ENCODE measurements at places on chromosomes 16 and 17. TPM values are rescaled to one million over a fixed set of nuclear protein-coding genes. Genes with fewer than 3 reads are reported as not detected.
A peak's percentile ranks its signal among the peaks of the same experiment; 100 is the strongest.

DNA sequence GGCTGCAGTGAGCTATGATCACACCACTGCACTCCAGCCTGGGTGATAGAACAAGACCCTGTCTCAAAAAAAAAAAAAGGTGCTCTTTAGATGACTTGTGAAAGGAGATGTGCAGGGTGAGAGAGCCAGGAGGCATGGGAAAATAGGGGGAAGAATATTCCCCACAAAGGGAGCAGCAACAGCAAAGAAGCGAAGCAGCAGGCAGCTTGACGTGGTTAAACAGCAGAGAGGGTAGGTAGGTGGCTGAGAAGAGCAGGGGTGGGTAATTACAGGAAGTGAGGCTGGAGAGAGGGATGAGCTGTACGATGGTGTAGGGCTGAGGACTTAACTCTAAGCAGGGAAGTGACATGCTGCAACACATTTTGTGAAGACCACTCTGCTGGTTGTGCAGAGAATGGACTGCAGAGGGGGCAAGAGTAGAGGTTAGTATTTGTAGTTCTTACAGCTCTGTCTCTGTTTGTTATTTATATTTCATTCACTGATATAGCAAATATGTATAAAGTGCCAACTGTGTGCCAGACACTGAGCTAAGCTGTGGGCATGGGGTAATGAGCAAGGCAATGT is 1.6 kb downstream of the HEATR3 start:
- DNase-seq = peak; percentile 80
- 0 out of 2 replicates have a peak, but pooled peaks cover 5% of the 10 kb centered on the region for H3K36me3 ChIP-seq
- H3K27me3 ChIP-seq = no peaks in the 10 kb centered on the region
- peak overlapping the region; percentile 90 for H3K4me3 ChIP-seq
- peaks cover 23% of the 10 kb centered on the region for H3K4me1 ChIP-seq
- no peak overlapping the region for H3K27ac ChIP-seq

DNA sequence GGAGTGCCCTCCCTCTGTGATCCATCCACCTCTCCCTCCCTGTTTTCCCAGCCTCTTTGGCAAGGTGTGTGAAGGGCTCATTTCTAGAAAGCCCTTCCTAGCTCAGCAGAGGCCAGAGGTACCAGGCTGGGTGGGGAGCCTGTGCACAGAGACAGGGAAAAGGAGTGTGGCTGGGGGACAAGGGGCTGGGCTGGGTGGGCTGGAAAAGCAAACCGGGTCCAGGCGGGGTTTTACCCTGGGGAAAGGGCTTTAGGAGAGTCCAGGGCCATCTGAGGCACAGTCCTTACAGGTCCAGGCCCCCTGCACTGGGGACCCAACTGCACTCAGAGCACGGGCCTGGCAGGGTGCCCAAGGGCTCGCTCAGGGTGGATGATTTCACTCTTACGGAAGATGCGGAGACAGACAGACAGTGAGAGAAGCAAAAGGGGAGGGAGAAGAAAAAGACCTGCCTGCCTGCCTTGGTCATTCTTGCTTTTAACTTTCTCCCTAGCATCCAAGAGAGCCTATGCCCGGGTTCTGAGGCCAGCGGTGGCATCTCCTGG is 7.0 kb downstream of the CRHR1 start:
- no peaks in the 10 kb centered on the region for H3K36me3 ChIP-seq
- no peak overlapping the region for H3K27ac ChIP-seq
- no peak overlapping the region for H3K4me3 ChIP-seq
- H3K4me1 ChIP-seq = no peaks in the 10 kb centered on the region
- H3K27me3 ChIP-seq = peaks cover 40% of the 10 kb centered on the region

- H3K27me3 ChIP-seq = no peaks in the 10 kb centered on the region
- H3K4me3 ChIP-seq = peak overlapping the region; percentile 97
- peaks cover 12% of the 10 kb centered on the region for H3K36me3 ChIP-seq
Observed at GRCh38 chr17:75262112-75262606, 480 bp downstream of the MRPS7 start.

DNA sequence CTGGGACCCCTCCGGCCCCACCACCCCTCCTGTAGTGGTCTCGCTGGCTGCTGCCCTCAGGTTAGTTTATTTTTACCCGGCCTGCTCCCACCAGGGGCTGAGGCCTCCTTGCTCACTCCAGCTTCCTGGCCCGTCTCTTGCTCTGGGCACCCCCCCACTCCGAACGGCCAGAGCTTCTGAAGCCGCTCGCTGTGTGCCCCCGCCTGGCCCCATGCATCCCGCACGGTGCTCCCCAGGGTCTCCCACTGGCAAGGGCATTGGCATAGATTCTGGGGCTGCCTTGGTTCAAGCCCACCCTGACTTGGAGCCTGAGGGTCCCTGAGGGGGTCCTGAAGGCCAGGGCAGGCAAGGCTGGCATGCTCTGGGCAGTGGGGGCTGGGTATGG is 186.4 kb downstream of the SEC14L1 start:
- no peak overlapping the region for H3K4me3 ChIP-seq
- peaks cover 35% of the 10 kb centered on the region for H3K4me1 ChIP-seq
- no peak overlapping the region for H3K27ac ChIP-seq
- no peaks in the 10 kb centered on the region for H3K27me3 ChIP-seq
- H3K36me3 ChIP-seq = no peaks in the 10 kb centered on the region

DNA sequence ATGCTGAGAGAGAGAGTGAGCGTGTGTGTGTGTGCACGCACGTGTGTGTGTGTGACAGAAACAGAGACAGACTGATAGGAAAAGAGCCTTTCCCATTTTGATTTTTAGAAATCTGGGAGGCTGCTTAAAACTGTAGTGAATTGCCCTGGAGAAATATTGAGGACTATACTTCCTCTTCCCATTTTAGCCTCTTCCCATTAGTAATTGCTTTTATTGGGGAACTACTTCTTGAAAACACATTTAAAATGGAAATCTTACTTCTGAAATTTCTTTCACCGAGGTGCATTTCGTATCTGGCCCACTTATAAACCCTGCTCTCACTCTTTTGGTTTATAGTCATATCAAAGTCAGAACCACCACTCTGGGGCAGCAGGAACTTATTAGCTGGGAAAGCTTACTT is 47.1 kb downstream of the NUP93 start:
- H3K36me3 ChIP-seq = no peaks in the 10 kb centered on the region
- peak overlapping the region; percentile 71 for H3K27ac ChIP-seq
- peaks cover 23% of the 10 kb centered on the region for H3K4me1 ChIP-seq

DNA sequence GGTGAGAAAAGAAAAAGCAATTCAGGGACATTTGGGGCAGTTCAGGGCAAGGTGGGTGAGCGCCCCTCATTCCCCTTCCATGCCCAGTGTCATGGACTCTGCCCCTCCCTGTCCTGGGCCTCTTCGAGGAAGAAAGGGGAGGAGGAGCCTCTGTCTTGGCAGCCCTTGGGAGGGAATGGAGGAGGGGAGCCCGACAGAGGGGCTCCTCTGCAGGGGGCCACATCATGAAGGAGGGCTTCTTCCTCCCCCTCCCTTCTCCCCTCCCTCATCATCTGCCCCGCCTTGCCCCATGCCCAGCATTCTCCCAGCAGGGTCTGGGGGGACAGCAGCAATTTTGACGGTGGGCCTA is 33.2 kb upstream of the TAC4 start:
- no peak for DNase-seq
- H3K27me3 ChIP-seq = peaks cover 26% of the 10 kb centered on the region
- no peaks in the 10 kb centered on the region for H3K4me1 ChIP-seq
- H3K4me3 ChIP-seq = no peak overlapping the region
- H3K36me3 ChIP-seq = no peaks in the 10 kb centered on the region
- no peak overlapping the region for H3K27ac ChIP-seq

GRCh38 chr17:31537565-31538011 is 146.1 kb downstream of the RAB11FIP4 start:
- no peaks in the 10 kb centered on the region for H3K36me3 ChIP-seq
- peak; percentile 80 for DNase-seq
- H3K4me1 ChIP-seq = peaks cover 28% of the 10 kb centered on the region
- no peak overlapping the region for H3K4me3 ChIP-seq
- no peak overlapping the region for H3K27ac ChIP-seq

- no peaks in the 10 kb centered on the region for H3K4me1 ChIP-seq
- DNase-seq = no peak
- H3K36me3 ChIP-seq = no peaks in the 10 kb centered on the region
- H3K4me3 ChIP-seq = no peak overlapping the region
- H3K27ac ChIP-seq = no peak overlapping the region
Observed at GRCh38 chr16:47829850-47830600, 325.8 kb downstream of the ABCC12 start.

DNA sequence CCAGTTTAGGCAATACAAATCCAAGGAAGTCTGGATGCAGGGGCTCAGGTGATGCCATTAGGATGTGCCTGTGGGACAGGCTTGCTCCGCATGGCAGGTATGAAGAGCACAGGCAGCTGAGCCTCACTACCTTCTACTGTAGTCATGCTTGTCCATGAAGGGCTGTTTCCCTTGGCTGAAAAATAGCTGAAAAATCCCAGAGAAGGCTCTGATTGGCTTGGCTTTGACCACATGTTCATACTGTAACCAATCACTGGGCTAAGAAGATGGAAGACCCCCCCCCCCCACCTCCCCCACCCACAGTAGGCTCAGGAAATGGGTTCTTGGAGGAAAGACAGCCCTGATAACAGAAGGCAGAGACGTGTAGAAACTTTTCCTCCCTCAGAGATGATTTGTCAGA is 66.5 kb upstream of the LGALS9 start:
- H3K4me1 ChIP-seq = peaks cover 19% of the 10 kb centered on the region
- no peaks in the 10 kb centered on the region for H3K36me3 ChIP-seq
- no peaks in the 10 kb centered on the region for H3K27me3 ChIP-seq
- H3K27ac ChIP-seq = no peak overlapping the region

GRCh38 chr17:60514053-60514452 is 12.0 kb downstream of the APPBP2 start:
- DNase-seq = no peak
- H3K4me3 ChIP-seq = no peak overlapping the region
- no peak overlapping the region for H3K27ac ChIP-seq
- H3K27me3 ChIP-seq = no peaks in the 10 kb centered on the region

- no peak for DNase-seq
- no peaks in the 10 kb centered on the region for H3K27me3 ChIP-seq
- no peaks in the 10 kb centered on the region for H3K4me1 ChIP-seq
Observed at GRCh38 chr17:60323754-60324153, 68.2 kb downstream of the USP32 start.

GRCh38 chr17:82633343-82633742 is 14.9 kb downstream of the WDR45B start:
- no peaks in the 10 kb centered on the region for H3K4me1 ChIP-seq
- peaks cover 6% of the 10 kb centered on the region for H3K36me3 ChIP-seq
- no peaks in the 10 kb centered on the region for H3K27me3 ChIP-seq

DNA sequence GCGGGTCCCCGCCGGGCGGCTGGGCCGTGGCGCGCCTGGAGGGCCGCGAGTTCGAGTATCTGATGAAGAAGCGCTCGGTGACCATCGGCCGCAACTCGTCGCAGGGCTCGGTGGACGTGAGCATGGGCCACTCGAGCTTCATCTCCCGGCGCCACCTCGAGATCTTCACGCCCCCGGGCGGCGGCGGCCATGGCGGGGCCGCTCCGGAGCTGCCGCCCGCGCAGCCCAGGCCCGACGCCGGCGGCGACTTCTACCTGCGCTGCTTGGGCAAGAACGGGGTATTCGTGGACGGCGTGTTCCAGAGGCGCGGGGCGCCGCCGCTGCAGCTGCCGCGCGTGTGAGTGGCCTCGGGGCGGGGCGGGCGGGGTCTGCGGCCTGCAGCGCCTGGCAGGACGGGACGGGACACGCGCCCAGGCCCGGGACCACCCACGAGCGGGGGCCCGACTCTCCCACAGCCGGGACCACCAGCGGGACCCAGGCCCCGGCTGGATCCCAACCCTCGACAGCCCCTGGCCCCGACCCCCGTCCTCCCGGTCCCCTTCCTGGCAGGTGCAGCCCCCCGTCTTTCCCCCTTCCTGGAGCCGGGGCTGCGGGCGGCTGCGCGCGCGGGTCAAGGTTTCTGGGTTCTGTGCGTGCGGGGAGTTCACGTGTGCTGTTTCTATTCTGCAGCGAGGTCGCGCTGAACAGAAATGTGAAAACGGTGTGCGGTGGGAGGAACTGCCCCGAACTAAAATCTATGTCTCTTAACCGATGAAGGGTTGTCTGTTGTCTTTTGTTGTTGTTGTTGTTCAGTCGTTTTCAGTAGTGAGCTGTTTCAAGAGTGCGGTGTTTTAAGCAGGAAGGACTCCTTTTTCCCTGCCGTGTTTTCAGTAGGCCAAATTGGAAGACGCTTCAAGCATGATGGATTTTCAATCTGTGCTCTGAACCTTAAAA is 705 bp downstream of the FOXK2 start:
- no peaks in the 10 kb centered on the region for H3K36me3 ChIP-seq
- H3K27ac ChIP-seq = peak overlapping the region; percentile 67
- DNase-seq = peak; percentile 71
- H3K27me3 ChIP-seq = no peaks in the 10 kb centered on the region

GRCh38 chr17:73513426-73513825 is 130.8 kb downstream of the SDK2 start:
- H3K27ac ChIP-seq = no peak overlapping the region
- H3K36me3 ChIP-seq = no peaks in the 10 kb centered on the region
- H3K27me3 ChIP-seq = 0 out of 2 replicates have a peak, but pooled peaks cover 5% of the 10 kb centered on the region
- H3K4me1 ChIP-seq = no peaks in the 10 kb centered on the region
- no peak overlapping the region for H3K4me3 ChIP-seq

DNA sequence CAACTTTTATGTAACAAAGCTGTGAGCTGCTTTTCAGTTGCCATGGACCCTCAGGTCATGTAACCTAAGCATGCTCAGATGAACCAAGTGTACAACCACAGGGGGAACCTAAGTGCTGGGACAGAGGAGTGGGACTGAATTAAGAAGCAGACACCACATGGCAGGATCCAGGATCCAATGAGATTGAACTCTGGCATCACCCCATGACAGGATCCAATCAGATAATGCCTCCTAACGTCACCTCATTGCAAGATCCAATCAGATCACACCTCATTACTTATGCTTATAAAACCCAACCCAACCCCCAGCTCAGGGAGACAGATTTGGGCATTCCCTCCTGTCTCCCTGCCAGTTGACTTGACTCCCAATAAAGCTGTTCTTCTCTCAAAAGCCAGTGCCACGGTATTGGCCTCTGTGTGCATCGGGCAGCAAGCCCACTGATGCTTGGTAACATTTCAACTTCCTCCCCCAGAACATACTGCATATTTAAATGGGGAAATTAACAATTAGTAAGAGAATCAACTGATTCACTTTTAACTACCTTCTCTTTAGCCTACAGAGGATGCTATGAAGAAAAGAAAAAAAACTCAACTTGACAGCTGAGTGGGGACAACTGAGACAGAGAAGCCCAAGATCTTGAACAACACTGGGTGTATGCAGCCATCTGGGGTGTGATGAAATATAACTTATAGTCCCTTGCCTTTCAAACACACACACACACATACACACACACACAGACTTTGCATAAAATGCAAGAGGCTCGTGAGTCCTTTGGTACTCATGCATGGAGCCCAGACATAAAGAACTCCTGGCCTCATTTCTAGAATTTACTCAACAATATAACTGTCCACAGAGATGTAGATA is 148.4 kb downstream of the SLC39A11 start:
- no peaks in the 10 kb centered on the region for H3K36me3 ChIP-seq
- H3K27me3 ChIP-seq = no peaks in the 10 kb centered on the region
- H3K27ac ChIP-seq = no peak overlapping the region
- no peak overlapping the region for H3K4me3 ChIP-seq
- no peaks in the 10 kb centered on the region for H3K4me1 ChIP-seq

- no peak overlapping the region for H3K4me3 ChIP-seq
- H3K4me1 ChIP-seq = peaks cover 10% of the 10 kb centered on the region
- H3K36me3 ChIP-seq = no peaks in the 10 kb centered on the region
- peak; percentile 95 for DNase-seq
- H3K27me3 ChIP-seq = no peaks in the 10 kb centered on the region
Observed at GRCh38 chr17:76232342-76232741, 8.0 kb downstream of the RNF157 start.

GRCh38 chr17:59751955-59752413 is 44.5 kb downstream of the VMP1 start:
- H3K4me3 ChIP-seq = no peak overlapping the region
- H3K27ac ChIP-seq = peak overlapping the region; percentile 13
- peak; percentile 9 for DNase-seq
- H3K27me3 ChIP-seq = no peaks in the 10 kb centered on the region
- peaks cover 51% of the 10 kb centered on the region for H3K4me1 ChIP-seq

The PRSS53 gene
- total RNA-seq = 10.5 TPM

The SPNS2 gene
- total RNA-seq = not detected

The FZD2 gene
- 21.4 TPM for total RNA-seq

The CEMP1 gene
- not detected for total RNA-seq

The NLRC5 gene
- 23.8 TPM for total RNA-seq

The NACA2 gene
- not detected for total RNA-seq

Data from GM23248 (cell line).